ENCODE measurements at places on chromosomes 5 and 9.

- DNase-seq = no peak
Observed at GRCh38 chr5:78597974-78598371, 50.6 kb downstream of the LHFPL2 start.

GRCh38 chr5:1853531-1853930, 29.2 kb downstream of the IRX4 start:
- no peak for DNase-seq

- DNase-seq = no peak
Observed at GRCh38 chr5:179378116-179378440, 32.8 kb upstream of the ADAMTS2 start.

DNA sequence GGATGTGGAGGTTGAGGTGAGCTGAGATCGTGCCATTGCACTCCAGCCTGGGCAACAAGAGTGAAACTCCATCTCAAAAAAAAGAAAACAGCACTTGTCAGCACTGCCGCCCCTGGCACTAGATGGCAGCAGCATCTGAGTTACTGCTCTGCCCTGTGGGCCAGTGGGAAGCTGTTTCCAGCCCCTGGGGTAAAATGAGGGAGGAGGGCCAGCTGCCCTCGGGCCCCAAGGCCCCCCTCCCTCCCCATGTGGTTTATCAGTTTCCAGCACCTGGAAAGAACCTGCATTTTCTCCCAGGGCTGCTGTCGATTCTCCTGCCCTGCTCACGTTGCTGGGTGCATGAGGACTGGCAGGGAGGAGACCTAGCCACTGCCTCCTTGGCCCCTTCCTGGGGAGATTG, 13.2 kb upstream of the CEL start:
- DNase-seq = peak; percentile 55

DNA sequence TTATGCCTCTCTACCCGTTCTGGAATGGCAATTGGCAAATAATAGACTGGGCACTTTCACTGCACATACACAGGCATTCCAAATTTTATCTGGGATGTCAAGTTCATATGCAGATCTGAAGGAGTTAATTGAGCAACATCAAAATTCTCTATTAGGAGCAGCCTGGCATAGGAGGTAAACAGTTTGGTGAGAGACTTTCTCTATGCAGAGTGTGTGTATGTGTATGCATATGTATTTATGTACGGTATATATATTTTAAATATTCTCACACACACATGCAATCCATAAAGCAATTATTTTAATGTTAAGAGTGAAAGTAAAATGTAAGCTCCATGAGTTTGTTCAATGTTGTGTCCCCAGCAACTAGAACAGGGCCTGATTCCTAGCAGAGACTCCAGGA, 517.8 kb downstream of the CTNND2 start:
- DNase-seq = no peak

- DNase-seq = no peak
Observed at GRCh38 chr5:123286891-123287290, 136.3 kb downstream of the CEP120 start.

DNA sequence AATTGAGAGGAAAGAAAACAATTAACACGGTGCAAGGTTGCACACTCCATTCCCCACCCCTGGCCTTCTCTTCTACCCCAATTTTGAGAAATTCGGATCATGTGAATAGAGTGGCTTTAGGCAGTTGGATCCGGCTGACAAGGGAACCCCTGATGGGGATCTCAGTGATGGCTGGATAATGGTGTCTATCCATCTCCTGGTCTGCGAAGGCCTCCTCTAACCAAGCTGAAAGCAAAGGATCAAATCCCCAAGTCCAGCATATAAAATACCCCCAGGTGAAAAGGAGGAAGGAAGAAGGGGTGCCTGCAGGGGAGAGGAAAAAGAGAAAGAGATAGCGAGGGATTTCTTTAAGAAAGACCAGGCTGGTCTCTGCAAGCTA, 16.0 kb downstream of the NR2F1 start:
- DNase-seq = no peak

DNA sequence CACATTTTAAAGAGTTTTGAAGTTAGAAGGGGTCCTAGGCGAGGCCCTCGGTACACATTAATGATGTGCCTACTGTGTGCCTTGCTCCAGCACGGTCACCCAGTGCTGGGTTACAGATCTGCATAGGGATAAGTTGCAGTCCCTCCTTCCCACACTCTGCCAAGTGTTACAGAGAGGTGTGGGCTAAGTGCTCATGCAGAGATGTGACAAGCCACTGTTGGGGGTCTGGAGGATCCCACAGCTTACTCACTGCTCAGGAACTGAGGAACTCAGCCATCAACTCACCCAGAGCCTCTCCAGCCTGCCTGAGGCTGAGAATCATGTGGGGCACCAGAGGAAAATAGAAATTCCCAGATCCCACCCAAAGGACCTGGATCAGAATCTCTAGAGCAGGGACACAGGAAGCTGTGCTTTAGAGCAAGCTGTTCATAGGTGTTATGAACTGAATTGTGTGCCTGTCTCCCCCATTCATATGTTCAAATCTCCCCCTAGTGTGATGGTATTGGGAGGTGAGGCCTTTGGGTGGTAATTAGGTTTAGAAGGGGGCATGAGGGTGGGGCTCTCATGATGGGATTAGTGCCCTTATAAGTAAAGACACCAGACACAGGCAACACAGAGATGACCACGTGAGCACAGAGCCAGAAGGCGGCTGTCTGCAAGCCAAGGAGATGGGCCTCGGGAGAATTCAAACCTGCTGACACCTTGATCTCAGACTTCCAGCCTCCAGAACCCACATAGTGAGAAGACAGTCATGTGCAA, 164.1 kb downstream of the HSD17B3 start:
- DNase-seq = no peak

DNA sequence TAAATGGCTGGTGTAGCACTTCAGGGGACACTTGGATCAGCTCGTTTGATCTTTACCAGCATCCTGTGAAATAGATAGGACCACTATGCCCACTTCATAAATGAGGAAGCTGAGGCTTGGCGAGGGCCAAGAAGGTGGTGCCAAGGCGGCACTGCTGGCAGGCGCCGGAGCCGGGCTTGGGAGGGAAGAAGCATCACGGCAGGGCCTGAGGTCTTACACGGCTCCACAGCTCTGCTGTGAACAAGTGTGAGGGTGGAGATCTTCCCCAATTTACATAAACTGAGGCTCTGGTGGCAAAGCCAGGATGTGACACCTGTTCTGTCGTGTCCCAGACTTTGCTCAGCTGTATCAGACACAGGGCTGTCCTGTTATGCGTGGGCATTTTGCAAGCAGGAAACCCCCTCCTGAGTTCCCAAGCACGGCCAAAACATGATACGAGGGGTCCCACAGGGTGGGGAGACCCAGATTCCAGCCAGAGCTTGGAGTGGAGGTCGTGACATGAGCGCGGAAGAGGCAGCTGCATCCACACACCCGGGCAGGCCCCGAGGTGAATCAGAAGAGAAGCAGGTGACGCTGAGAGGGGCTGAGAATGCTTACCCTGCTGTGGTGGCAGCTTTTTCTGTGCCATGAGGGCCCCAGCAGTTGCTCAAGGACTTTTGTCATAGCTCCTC, 117.5 kb upstream of the BOD1 start:
- DNase-seq = no peak

- DNase-seq = peak; percentile 13
Observed at GRCh38 chr5:82817897-82818676, 259.1 kb downstream of the TMEM167A start.

DNA sequence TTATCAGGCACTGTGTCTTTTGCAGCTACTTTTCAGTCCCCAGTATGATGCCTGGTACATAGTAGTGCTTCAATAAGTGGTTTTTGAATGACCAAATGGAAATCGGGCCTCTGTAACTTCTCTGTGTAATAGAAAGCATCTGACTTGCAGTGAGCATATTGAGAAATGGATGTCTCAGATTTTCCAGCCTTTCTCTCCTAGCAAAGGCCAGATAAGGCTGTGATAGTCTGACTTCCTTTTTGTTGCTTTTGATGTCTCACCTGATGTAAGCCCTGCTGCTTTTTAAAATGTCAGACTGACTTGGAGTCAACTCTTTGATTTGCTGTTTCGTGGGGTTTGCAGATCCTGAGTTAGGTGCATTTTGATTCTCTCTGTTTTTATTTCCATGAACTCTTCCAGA, 590.0 kb upstream of the ZNF608 start:
- DNase-seq = no peak

- DNase-seq = no peak
Observed at GRCh38 chr5:148206620-148207019, 3.8 kb downstream of the SPINK6 start.

GRCh38 chr5:53425687-53426511, 54.5 kb upstream of the FST start:
- peak; percentile 17 for DNase-seq

GRCh38 chr5:103745353-103746065, 182.9 kb upstream of the NUDT12 start:
- no peak for DNase-seq

DNA sequence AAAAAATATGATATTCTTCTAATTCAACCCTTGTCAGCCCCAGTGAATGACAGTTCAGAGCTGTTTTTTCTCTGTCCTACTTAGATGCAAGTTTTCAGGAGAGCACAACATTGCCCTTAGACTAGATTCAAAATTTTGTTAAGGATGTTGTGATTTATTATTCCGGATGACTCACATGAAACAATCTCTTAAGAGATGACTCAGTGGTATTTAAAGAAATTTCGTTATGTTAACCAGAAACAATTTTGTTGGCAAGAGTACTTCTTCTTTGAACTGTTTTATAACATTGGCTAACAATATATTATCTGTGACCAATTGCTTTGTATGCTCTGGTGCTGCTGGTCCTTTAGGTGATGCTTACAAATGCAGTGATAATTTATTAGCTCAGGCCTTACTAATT, 132.0 kb downstream of the IZUMO3 start:
- no peak for DNase-seq

GRCh38 chr9:134247918-134248631, 78.2 kb upstream of the RXRA start:
- DNase-seq = no peak

- DNase-seq = no peak
Observed at GRCh38 chr9:20805766-20806165, 121.7 kb downstream of the FOCAD start.

- no peak for DNase-seq
Observed at GRCh38 chr5:145375521-145375920, 459.6 kb downstream of the PRELID2 start.

GRCh38 chr5:127320032-127320965, 29.7 kb downstream of the MEGF10 start:
- peak; percentile 44 for DNase-seq

DNA sequence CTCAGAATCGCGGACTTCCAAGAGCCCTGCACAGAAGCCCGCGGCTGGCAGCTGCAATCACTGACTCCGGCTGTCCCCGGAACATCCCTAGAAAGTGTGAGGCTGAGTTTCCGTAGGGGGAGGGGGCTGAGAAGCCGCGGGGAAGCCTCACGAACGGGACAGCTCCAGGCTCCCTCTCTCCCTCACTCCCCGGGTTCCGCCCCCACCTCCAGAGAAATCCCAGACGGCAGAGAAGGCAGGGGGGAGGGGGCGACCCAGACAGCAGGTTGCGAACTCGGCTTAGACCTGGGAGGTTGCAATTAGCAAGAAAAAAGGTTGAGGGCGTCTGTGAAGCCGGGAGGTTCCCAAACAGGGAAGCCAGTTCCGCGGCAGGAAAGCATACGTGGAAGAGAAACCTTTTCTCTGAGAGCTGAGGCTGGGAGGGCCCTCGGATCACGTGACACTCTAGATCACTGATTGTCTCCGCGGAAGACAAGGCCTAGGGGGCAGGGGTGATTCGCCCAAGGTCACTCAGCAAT, 73.8 kb upstream of the CPLX2 start:
- no peak for DNase-seq

DNA sequence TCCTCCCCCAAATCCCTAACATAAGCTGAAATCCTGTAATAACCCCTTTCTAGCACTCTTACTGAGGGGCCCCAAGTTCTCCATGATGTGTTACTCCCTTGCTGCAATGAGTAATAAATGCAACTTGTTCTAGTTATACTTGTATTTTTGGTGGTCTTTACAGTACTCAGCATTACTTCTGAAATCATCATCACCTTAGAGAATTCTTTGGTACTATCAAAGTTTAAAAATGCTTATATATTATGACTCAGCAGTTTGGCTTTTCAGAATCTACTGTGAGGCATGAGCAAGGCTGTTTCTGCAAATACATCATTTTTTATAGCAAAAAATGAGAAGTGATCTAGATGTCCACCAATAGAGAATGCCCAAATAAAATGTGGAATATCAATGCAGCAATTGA, 20.7 kb upstream of the ROPN1L start:
- DNase-seq = peak; percentile 23

DNA sequence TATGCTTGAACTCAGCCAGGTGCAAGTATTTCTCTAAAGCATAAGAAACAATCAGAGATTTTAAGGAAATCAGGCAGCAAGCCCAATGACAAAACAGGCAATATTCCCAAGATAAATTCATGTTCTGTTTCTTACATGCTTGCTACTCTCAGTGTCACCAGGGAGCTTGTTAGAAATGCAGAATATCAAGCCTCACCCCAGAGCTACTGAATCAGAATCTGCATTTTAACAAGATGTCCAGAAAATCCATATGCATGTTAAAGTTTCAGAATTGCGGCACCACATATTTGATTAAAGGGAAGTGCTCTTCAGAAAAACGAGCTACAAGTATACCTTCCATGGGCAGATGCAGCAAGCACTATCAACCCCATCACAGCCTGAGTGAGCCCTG, 54.4 kb downstream of the MFAP3 start:
- no peak for DNase-seq

GRCh38 chr5:73822278-73822988, 196.4 kb downstream of the ARHGEF28 start:
- DNase-seq = no peak

Data from activated CD4-positive, alpha-beta T cell treated with anti-CD3 and anti-CD28 coated beads, Interleukin-10, Interleukin-2, amounts not matched to agents 100 ng/mL and 50 ng/mL, durations not matched to agents 16 hours and 8 hours (primary cell).